ENCODE measurements at places on chromosomes 4 and X. TPM values are rescaled to one million over a fixed set of nuclear protein-coding genes. Genes with fewer than 3 reads are reported as not detected.
A peak's percentile ranks its signal among the peaks of the same experiment; 100 is the strongest.

Gene CT45A2
- not detected for total RNA-seq

Gene TRIM75
- total RNA-seq, result not detected

- H3K27me3 ChIP-seq, result no peaks in the 10 kb centered on the region
- no peak for DNase-seq
- no peak overlapping the region for H3K4me3 ChIP-seq
- no peak overlapping the region for H3K27ac ChIP-seq
- H3K36me3 ChIP-seq, result no peaks in the 10 kb centered on the region
Observed at GRCh38 chr4:15488658-15489470, 19.2 kb downstream of the CC2D2A start.

- H3K36me3 ChIP-seq, result no peaks in the 10 kb centered on the region
- no peak for DNase-seq
- no peaks in the 10 kb centered on the region for H3K4me1 ChIP-seq
Observed at GRCh38 chr4:42855779-42856178, 36.7 kb upstream of the GRXCR1 start.

DNA sequence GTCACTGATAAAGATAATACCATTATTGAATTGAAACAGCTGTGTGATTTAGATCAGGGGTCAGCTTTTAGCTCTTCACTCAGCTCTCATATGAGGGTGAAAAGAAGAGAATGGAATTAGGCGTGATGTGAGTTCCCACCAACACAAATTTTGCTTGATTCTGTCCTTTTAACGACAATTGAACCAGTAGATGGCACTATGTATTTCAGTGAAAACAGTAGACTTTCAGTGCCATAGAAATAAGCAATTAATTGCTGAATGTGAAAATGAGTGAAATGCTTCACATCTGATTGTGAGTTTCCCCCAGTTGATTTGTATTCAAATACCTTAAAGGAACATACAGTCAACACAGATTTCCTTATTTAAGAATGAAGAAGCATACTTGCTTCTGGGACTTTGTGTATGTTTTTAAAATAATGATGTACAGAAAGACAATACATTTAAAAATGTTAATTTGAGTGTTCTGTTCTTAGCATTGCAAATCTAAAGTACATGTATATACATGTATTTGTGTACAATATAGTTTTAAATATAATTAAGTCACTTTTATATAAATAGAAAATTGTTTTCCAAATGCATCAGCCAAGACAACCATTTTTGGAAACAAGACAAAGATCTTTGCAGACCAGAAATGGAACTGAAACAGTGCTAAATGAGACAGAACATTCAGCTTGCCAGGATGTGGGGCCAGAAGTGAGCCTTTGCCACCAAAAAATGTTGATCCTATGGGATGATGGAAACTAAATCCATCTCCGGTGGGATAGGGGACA, 178.8 kb downstream of the SNCA start:
- H3K4me1 ChIP-seq, result no peaks in the 10 kb centered on the region
- H3K27me3 ChIP-seq, result no peaks in the 10 kb centered on the region
- H3K4me3 ChIP-seq, result no peak overlapping the region
- peak; percentile 58 for DNase-seq
- no peak overlapping the region for H3K27ac ChIP-seq

GRCh38 chr4:163191999-163192398, 25.3 kb upstream of the NAF1 start:
- H3K27me3 ChIP-seq, result peaks cover 2% of the 10 kb centered on the region
- no peak overlapping the region for H3K27ac ChIP-seq
- DNase-seq, result peak; percentile 85
- H3K4me3 ChIP-seq, result no peak overlapping the region
- H3K4me1 ChIP-seq, result no peaks in the 10 kb centered on the region
